CD4-positive, alpha-beta T cell treated with Interleukin-4 for 4 hours (primary cell): ENCODE measurements at places on chromosomes 3 and 15.

GRCh38 chr3:119653876-119654275 lies 6.5 kb downstream of the POPDC2 start:
- no peak for DNase-seq

DNA sequence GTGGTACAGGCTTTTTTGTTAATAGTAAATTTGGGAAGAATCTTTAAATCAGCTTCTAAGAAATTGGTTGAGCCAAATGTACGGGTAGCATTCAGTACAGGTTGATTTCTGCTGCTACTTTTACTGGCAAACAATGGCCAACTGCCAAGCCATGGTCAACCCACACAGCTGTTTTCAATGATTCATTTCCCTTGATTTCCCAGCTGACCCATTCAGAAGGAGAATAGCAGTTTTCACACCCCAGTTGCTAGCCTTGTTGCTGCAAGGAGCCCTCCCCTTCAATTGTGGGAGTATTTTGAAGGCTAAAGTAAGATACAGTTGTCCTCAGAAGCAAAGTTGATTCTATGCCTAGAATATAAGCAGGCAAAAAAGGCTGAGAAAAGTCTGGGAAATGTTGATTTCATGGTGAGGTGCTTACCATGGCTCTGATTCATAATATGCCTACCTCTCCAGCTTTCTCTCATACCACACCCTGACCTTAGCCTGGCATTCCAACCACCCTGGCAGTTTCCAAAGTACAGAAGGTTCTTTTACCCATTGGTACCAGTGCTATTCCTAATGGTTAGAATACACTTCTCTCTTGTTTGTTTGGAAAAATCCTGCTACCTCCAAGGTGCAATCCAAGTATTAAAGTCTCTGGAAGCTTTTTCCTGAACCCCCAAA lies 320.3 kb upstream of the TGFBR2 start:
- no peak for DNase-seq

GRCh38 chr3:127042634-127043033 lies 59.7 kb downstream of the PLXNA1 start:
- DNase-seq = no peak

DNA sequence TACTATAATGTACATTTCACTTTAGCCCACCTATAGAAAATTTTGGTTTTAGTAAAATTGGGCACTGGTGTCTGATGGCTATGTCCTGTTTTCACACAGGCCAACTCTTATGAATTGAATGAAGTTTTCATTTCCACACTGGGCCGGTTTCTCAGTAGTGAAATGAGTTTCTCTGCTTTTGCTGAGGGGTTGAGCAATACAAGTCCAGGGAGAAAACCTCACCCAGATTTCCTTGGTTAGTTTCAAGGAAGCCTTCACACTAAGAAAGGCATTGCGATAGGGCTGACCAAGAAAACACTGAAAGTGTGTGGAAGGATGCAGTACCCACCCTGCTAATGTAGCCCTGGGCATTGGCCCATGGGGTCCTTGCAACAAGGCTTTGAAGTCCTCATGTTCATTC lies 331.5 kb upstream of the CFAP20DC start:
- DNase-seq = no peak

DNA sequence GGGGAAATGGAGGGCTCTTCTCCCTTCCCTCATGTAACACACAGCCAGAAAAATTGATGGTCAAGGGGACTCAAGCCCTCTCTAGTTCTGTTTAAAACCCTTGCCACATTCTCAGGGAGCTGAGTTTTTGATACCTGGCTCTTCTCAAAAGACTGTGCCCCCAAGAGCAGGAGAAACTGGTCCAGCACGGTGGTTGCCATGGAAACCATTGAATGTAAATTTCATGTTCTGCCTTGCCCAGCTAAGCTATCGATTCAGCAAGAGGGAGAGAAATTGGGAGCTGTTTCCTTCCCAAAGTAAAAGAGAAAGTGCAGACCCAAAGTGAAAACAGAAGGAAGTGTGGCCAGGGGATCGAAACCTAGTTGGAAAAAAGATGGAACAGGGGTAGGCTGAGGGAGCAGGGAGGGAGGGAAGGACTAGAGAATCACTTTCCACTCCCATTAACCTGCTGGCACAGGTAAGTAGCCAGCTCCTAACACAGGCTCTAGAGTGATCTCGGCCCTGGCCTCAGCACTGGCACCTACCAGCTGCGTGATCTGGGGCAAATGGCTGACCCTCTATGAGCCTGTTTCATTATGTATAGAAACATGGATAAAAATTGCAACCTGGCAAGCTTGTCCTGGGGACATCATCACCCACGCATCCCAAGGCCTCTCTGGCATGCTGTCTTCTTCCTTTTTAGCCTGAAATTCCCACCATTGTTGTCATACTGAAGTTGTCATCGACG lies 140.9 kb downstream of the TPRA1 start:
- no peak for DNase-seq

DNA sequence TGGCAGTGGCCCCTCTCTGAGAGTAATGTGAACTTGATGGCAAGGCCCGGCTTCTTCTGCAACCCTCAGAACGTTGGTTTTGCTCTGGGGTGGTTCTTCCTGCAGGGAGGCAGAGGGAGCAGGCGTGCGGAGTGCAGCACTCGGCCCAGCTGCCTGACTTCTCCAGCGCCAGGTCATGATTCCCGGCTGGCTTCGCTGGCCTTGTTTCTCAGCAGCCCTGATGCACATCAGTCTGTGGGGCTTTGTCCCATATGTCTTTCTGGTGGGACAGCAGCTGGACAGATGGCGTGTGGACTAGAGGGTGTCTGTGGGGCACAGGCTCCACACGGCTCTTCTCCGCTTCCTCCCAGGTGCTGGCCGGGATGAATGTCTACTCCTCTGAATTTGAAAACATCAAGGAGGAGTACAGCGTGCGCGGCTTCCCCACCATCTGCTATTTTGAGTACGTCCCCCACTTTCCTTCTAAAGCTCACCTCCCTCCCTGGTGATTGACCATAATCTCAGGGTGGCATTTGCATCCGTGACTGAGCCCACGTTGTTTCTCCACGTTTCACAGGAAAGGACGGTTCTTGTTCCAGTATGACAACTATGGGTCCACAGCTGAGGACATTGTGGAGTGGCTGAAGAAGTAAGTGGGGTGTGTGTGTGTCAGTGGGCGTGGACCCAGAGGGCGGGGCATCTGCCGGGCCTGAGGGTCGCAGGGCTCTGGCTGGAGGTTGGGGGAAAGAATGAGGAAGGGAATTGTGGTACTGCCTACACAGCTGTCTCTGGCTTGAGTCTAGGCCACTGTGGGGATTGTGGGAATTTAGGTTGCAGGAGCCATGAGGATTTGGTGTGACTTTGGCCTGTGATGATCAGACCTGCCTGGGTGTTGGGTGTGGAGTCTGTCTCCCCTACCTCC lies 57.1 kb downstream of the PDIA5 start:
- no peak for DNase-seq

GRCh38 chr3:139937674-139938279 lies 2.8 kb downstream of the CLSTN2 start:
- DNase-seq = no peak

DNA sequence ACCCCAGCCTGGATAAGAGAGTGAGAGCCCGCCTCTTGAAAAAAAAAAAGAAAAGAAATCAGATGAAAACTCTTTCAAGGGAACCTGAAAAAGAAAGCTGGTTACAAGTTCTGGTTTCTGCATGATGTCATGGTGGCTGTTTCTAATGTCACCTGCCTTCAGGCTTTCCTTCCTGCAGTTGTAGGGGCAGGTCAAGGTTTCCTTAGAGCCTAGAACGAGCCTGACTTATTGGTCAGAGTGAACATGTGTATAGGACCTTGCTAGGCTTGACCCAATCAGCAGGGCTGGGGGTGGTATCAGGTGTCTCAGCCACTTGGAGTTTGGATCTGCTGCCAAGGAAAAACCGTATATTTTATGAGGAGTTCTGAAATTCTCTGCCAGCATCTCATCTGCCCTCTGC lies 3.8 kb downstream of the IVD start:
- DNase-seq = no peak

GRCh38 chr3:38611866-38612265 lies 37.6 kb downstream of the SCN5A start:
- DNase-seq = no peak

DNA sequence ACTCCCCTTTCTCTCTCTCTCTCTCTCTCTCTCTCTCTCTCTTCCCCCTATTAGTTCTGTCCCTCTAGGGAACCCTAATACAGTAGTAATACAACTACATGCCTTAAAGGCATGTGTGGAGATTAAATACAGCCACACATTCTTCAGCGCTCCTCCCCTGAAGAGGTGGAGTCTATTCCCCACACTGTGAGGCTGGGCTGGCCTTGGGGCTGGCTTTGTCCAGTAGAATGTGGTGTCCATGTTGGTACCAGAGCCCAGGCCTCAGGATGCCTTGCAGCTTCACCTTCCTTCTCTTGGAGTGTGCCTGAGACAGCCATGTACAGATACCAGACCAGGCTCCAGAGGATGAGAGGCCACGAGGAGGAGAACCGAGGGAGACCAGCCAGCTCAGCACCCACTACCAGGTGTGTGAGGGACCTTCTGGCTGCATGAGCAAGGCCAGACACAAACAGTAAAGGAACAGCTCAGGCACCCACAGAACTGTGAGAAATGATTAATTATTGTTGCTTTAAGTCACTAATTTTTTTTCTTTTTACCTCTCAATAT lies 10.7 kb downstream of the SLC6A20 start:
- DNase-seq = no peak

GRCh38 chr15:101111570-101112262 lies 140.1 kb downstream of the CHSY1 start:
- DNase-seq = no peak

GRCh38 chr15:58383876-58384275 lies 47.9 kb upstream of the LIPC start:
- no peak for DNase-seq

- no peak for DNase-seq
Measured at GRCh38 chr3:192917028-192917403, 640 bp downstream of the MB21D2 start.

GRCh38 chr3:100001526-100002270 lies 112.6 kb downstream of the FILIP1L start:
- DNase-seq = no peak

- DNase-seq = no peak
Measured at GRCh38 chr15:43102187-43102586, 3.7 kb downstream of the UBR1 start.

DNA sequence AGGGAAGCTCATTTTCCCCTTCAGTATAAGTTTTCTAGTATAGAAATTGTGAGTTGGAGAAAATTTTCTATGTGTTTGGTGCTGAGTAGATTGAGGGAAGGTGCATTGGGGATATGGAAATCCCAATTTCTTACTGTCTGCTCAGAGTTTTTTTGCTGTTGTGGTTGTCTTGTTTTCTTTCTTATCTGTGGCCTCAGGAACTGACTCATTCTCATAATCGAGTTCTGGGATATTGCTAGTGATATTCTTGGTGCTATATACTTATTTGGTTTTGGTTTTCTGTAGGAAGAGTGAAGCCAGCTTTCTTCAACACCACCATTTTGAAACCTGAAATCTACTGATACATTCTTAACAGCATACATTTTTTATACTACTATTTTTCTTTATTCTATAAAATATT lies 869.2 kb downstream of the DIPK2A start:
- DNase-seq = no peak

DNA sequence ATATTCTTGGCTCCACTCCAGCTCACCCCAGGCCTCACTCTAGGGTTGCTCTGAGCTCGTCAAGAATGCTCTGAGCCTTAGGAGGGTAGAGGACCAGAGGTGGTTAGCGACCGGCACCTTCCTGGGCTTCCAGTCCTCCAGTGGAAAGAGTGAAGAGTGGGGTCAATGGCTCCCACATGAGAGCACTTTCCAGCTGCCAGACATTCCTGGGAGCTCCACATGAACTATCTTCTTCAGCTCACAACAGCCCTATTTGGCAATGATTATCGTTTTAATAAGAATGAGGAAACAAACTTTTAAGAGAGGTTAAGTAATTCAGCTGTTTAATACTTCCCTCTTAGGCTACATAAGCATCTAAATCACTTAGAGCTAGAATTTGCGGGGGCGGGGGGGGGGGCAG lies 139.3 kb downstream of the STT3B start:
- no peak for DNase-seq

GRCh38 chr3:172680684-172681083 lies 30.2 kb downstream of the NCEH1 start:
- DNase-seq = no peak

GRCh38 chr3:177824190-177824786 lies 627.0 kb upstream of the TBL1XR1 start:
- no peak for DNase-seq

DNA sequence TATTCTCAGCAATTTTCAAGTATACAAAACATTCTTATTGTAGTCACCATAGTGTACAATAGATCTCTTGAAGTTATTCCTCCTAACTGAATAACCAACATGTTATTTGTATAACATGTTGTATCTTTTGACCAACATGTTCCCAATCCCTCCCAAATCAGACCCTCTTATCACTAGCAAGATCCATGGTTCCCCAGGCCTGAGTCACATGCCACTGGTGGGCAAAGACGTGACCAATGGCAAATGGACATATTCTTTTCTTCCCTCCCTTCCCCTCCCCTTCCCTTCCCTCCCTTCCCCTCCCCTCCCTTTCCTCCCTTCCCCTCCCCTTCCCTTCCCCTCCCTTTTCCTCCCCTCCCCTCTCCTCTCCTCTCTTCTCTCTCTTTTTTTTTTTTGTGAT lies 45.4 kb downstream of the AMOTL2 start:
- DNase-seq = no peak

DNA sequence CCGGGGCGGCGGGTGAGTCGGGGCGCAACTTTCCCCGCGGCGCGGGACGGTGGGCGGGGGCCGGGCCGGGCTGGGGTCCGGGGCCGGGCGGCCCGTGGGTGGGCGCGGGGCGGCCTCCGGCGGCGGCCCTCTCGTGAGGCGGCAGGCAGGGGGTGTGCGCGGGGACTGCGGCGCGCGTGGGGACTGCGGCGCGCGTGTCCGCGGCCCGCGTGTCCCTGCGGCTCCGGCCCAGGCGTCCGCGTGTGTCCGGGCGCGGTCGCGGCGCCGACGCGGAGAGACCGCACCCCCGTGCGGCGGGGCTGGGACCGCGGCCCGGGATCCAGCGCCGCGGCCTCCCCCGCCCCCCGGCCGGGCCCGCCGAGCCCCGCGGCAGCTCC lies 349 bp downstream of the PLXNA1 start:
- no peak for DNase-seq

DNA sequence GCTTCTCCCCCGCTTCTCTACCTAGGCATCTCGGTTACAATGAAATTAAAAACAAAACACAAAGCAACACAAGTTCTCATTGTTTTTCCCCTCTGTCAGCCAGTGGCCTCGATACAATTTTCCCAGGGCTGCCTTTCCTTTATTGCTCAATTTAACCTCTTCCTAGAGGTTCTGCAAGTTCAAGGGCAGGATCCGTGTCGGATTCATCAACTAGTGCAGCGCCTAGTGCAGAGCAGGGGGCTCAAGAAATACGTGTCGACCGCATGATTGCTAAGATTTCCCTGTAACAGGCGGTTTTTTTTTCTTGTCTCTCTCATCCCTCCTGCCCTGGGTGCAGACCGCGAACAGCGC lies 1.4 kb upstream of the BHLHE40 start:
- peak; percentile 70 for DNase-seq

- no peak for DNase-seq
Measured at GRCh38 chr15:79811406-79812405, 85.1 kb downstream of the MTHFS start.

GRCh38 chr15:82168296-82168695 lies 94.2 kb downstream of the EFL1 start:
- DNase-seq = no peak
